ENCODE measurements at places on chromosomes 1 and 21. TPM values are rescaled to one million over a fixed set of nuclear protein-coding genes. Genes with fewer than 3 reads are reported as not detected.

DNA sequence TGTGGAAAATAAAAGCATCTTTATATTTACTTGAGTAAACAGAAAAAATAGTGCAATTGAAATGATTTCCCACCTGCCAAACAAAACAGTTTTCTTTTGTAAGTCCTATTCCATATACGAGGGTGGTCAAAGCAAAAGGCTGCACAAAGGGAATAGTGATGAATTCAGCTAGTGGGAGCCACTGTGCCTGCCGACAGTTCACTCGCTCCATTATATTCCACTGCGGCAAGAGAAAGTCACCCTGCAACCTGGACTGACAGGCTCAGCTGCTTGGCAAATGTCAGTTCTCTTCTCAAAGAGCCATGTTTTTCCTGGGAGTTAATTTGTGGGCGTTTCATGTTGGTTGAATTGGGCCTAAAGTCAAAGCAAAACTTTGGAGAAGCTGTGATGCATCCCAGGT lies 145.4 kb downstream of the LMO4 start:
- DNase-seq, result no peak

GRCh38 chr1:170666541-170667254 lies 2.8 kb downstream of the PRRX1 start:
- DNase-seq, result no peak

- no peak for DNase-seq
These were observed 141.0 kb upstream of the NGF start for GRCh38 chr1:115479055-115479482.

DNA sequence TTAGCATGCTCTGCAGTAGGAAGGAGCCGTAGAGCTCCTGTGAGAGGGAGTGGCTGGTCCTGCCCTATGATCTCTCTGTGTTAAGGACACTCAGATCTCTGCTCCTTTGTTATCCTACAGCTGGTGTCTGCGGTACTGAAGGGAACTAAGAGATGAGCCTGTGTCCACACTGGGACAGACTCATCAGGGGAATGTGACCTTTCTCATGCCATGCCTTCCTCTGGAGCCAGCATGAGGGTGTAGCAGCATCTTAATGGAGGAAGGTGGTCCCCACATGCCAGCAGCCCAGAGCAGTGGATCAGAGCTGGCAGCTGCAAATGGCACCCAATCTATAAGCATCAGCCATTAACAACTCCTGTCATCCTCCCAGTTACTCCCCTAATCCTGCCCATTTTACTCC lies 24.7 kb upstream of the GUCA2B start:
- DNase-seq, result no peak

DNA sequence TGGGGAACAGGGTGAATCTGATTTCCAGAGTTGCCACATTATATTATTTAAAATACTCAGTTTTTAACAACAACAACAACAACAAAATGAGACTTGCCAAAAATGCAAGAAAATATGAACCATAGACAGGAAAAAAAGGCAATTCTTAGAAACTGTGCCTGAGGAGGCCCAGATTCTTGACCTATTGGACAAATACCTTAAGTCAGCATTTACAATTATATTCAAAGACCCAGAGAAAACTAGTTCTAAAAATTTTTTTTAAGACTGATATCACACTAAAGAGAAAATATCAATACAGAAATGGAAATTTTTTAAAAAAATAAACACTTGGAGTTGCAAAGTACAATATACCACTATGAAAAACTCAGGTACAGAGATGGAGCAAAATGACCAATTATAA lies 152.8 kb upstream of the LYPLAL1 start:
- DNase-seq, result no peak

GRCh38 chr1:229536982-229537381 lies 21.5 kb downstream of the ABCB10 start:
- no peak for DNase-seq

- no peak for DNase-seq
These were observed 43.5 kb downstream of the UBE2G2 start for GRCh38 chr21:44758141-44758561.

DNA sequence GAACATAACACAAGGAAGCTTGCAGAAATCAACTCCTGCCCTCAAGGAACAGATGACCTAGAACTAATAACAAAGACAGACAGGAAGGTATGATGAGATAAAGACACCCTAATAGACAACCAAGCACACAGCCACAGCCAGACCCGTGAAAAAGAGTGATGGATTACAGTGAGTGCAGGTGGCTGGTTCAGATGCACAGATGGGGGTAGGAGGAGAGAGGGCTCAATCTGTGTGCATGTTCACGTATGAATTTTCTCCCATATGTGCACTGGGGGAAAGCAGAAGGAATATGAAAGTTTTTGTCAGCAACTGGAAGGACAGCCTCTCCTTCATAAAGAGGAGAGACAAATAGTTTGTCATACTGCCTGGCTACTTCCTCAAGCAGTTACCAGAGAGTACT lies 367.1 kb downstream of the PBX1 start:
- DNase-seq, result no peak

- no peak for DNase-seq
These were observed 10.8 kb upstream of the PIGK start for GRCh38 chr1:77230051-77230450.

- no peak for DNase-seq
These were observed 25.7 kb upstream of the SLC19A2 start for GRCh38 chr1:169511316-169512005.

- DNase-seq, result no peak
These were observed 11.0 kb downstream of the TOR1AIP2 start for GRCh38 chr1:179866616-179867015.

Gene ATP6V1G3
- not detected for total RNA-seq

Gene PCP4
- 12.6 TPM for total RNA-seq

Gene OLIG2
- total RNA-seq, result not detected

Gene OPTC
- total RNA-seq, result not detected

Gene ANKRD35
- 22.4 TPM for total RNA-seq

Gene CD48
- 13.7 TPM for total RNA-seq

Gene ADORA1
- 1.7 TPM for total RNA-seq

Gene SPRR2E
- 307 TPM for total RNA-seq

Gene RGS4
- total RNA-seq, result 0.26 TPM

Gene MTARC2
- 6.7 TPM for total RNA-seq
